ENCODE measurements at places on chromosomes 5 and 9.

DNA sequence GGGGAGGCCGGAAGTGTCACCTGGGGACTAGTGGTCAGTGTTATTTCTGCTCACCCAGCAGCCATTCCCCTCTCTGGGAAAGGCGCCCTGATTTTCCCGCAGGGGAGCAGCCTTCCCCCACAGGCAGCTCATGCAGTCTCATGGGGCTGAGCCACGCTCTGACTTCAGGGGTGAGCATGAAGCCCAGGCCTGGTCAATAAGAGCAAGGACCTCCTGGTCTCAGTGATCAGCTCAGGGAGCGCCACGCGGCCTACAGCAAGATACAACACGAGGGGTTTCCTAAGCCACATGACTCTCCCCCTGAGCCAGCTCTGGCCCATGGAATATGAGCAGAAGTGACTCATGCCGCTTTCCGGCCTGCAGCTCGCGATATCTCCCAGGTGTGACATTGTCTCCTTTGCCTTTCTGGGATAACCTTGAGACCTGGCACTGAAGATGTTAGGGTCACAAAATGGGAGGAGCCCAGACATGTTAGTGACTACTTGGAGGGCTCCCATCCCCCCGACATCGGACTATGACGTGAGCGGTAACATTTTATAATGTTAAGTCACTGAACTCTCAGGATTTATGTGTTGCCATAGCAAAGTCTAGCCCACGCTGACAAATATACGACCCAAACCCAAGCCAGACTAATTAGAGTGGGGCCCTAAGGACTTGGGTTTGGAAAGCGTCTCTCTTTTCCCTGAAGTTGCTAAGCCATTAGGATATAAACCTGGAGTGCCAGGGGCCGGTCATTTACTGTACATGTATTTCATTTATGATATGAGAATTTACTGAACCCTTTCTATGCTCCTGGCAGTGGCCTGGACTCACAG, 46.5 kb upstream of the GFPT2 start:
- DNase-seq: no peak

GRCh38 chr5:125489146-125489545, 742.7 kb upstream of the ZNF608 start:
- no peak for DNase-seq

DNA sequence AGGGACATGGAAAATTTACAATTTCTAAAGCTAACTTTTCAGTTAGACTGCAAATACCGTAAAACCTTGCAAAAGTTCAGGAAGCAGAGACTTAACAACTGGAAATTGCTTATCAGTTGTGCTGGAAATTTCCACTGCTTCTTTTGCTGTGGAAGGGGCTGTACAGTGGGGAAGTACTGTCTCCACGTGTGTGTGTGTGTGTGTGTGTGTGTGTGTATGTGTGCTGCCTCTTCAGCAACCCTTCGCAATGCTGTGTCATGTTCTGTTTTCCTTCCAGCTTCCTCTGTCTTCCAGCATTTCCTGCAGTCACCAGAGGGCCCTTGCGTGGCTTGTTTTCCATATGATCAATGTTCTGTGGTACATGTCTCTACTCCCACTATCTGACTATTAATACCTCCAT, 87.5 kb upstream of the RANBP3L start:
- no peak for DNase-seq

DNA sequence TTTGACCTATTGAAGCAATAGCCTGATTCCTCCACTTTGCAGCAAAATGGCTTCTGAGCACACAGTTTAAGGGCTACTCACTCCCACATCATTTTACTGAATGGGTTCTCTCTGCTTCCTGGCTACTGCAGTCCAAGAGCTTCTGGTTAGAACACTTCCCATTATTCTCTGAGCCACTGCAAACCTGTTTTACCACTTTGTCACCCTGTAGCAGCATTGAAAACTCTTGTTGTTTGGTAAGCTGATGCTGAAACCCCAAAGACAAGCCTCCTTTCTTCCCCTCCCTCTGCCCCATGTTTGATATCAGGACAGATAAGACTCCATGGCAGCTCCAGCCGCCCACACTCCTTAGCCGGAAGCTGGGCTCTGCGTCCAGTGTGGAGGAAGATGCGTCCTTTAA, 84.4 kb upstream of the RARS1 start:
- no peak for DNase-seq

GRCh38 chr5:54832045-54832444, 153.3 kb downstream of the ESM1 start:
- DNase-seq: no peak
